ENCODE measurements at places on chromosomes 6 and 20. TPM values are rescaled to one million over a fixed set of nuclear protein-coding genes. Genes with fewer than 3 reads are reported as not detected.

NOP56 gene
- 119 TPM for total RNA-seq

MYLK2 gene
- total RNA-seq: not detected

TNFAIP3 gene
- total RNA-seq: 85.5 TPM

RFX6 gene
- not detected for total RNA-seq

MDFI gene
- 7.4 TPM for total RNA-seq

RNGTT gene
- total RNA-seq: 30.3 TPM

MARCKS gene
- 194 TPM for total RNA-seq

HSPA1L gene
- total RNA-seq: 1.2 TPM

E2F1 gene
- 1.8 TPM for total RNA-seq

SYCP2 gene
- total RNA-seq: 0.32 TPM

GOPC gene
- total RNA-seq: 83.7 TPM

DCDC2 gene
- total RNA-seq: not detected

TGM3 gene
- not detected for total RNA-seq

CCR6 gene
- not detected for total RNA-seq

ENPP3 gene
- not detected for total RNA-seq

RIMS1 gene
- total RNA-seq: 0.89 TPM

GPR6 gene
- total RNA-seq: not detected

SNPH gene
- total RNA-seq: 11.6 TPM

PCSK2 gene
- total RNA-seq: not detected

CDSN gene
- not detected for total RNA-seq

OOEP gene
- total RNA-seq: not detected

NHSL1 gene
- 7.4 TPM for total RNA-seq

RIPOR3 gene
- 1.2 TPM for total RNA-seq

MEP1A gene
- not detected for total RNA-seq

SULF2 gene
- total RNA-seq: 34.4 TPM

FRMD1 gene
- total RNA-seq: not detected

VSX1 gene
- total RNA-seq: not detected

PKHD1 gene
- total RNA-seq: not detected

CBLN4 gene
- total RNA-seq: not detected

ETV7 gene
- 0.28 TPM for total RNA-seq

PLCB1 gene
- total RNA-seq: 22.1 TPM

PCMT1 gene
- total RNA-seq: 161 TPM

PPIL1 gene
- total RNA-seq: 43.4 TPM

ZNF133 gene
- total RNA-seq: 28.5 TPM

IYD gene
- not detected for total RNA-seq

NRSN1 gene
- not detected for total RNA-seq

LGSN gene
- total RNA-seq: not detected

TINAG gene
- not detected for total RNA-seq

PLA2G7 gene
- total RNA-seq: not detected

MUCL3 gene
- total RNA-seq: not detected

MICB gene
- total RNA-seq: 6.5 TPM

BMP5 gene
- total RNA-seq: not detected

SLC17A1 gene
- total RNA-seq: not detected

CPXM1 gene
- total RNA-seq: 3.9 TPM

BPI gene
- not detected for total RNA-seq

CYP24A1 gene
- total RNA-seq: not detected

DTD1 gene
- total RNA-seq: 78.3 TPM

CDH26 gene
- 0.09 TPM for total RNA-seq

ADGRF1 gene
- total RNA-seq: not detected

GABRR1 gene
- total RNA-seq: not detected

RREB1 gene
- total RNA-seq: 13.1 TPM

BHLHE23 gene
- not detected for total RNA-seq

TTBK1 gene
- 0.05 TPM for total RNA-seq

WFDC10B gene
- total RNA-seq: not detected

APCDD1L gene
- total RNA-seq: 92.5 TPM

HMGN3 gene
- total RNA-seq: 18.5 TPM

TEAD3 gene
- 8.9 TPM for total RNA-seq
